ENCODE measurements at places on chromosomes 1 and 21. TPM values are rescaled to one million over a fixed set of nuclear protein-coding genes. Genes with fewer than 3 reads are reported as not detected.

- no peak for DNase-seq
Observed at GRCh38 chr1:115706587-115707425, 61.7 kb downstream of the CASQ2 start.

GRCh38 chr1:150194381-150195031 is 41.4 kb downstream of the ANP32E start:
- DNase-seq: no peak

- DNase-seq: no peak
Observed at GRCh38 chr21:37391666-37392065, 25.1 kb downstream of the DYRK1A start.

GRCh38 chr1:61447968-61448430 is 276.9 kb downstream of the TM2D1 start:
- DNase-seq: no peak

- DNase-seq: no peak
Observed at GRCh38 chr1:41158147-41158875, 83.8 kb downstream of the SCMH1 start.

- no peak for DNase-seq
Observed at GRCh38 chr1:47309427-47309826, 4.5 kb downstream of the STIL start.

DNA sequence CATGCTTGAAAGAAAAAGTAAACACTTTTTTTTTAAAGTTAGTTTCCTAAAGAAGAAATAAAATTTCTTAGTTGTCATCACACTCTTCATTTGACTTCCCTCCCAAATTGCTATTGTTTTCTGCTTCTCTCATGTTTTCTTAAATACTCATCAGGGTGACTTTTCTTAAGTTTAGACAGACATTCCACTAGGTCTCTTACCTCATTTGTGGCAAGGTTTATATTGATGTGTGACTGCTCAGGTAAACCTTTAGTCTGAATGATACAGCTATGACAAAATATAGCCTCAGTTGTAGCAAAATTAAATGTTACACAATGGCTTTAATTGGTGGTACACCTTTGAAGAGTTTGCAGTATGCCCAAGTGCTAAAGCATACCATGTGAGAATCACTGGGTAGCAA is 78.6 kb downstream of the ATF6 start:
- no peak for DNase-seq

DNA sequence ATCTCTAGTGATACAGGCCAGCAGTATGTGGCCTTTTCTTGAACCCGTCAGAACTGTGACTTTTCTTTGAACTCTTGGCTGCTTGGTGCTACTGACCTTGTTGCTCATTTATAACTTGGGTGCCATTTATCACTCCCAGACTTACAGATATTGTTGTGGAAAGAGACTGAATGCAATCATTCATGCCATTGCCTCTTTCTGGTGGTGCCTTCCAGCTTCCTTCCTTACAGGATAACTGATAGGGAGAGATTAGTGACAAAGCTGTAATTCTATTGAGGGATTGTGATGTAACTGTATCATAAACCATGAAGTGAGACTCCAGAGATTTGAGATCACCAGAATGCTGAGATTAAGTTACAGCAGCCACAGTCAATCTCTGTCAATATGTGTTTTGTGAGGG is 256.5 kb downstream of the USP25 start:
- DNase-seq: no peak

- no peak for DNase-seq
Observed at GRCh38 chr1:242522304-242522945, 2.1 kb downstream of the PLD5 start.

DNA sequence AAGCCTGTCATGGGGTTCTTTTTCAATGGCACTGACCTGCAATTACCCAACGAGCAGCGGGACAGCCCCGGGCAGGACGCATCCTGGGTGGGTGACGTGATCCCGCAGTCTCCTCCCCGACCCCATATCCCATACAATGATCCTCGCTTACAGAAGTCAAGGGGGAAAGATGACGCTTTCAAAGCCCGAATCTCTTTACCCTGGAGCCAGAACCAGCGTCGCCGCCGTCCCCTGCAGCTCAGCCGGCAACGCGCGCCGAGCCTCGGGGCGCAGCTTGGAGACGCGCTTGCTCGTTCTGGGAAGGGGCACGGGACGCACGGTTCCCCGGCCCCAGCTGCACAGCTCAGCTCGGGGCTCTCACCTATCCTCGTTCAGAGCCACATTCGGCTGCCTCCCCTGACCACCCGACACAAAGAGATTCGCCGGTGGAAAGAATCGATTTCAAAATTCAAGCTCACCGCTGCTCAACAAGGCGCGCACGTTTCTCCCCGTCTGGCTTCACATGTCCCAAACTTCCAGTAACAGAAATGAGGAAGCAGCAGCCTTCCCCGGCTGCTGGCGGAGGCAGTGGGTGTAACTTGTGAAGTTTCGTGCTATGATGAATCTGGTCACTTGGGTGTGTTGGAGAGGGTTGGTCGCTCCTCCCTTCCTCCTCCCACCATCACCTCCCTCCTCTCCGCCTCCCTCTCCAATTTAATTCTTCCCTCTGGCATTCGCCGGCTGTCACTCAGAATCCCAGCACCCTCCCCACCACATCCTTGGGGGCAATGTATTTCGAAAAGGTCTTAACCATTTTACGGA is at the start of gene TIAM1:
Gene TIAM1, minus strand, starts transcription at position 582 of the 801 bp plus-strand sequence. CDS start 77,289 bp downstream, outside the sequence.
- no peak for DNase-seq

DNA sequence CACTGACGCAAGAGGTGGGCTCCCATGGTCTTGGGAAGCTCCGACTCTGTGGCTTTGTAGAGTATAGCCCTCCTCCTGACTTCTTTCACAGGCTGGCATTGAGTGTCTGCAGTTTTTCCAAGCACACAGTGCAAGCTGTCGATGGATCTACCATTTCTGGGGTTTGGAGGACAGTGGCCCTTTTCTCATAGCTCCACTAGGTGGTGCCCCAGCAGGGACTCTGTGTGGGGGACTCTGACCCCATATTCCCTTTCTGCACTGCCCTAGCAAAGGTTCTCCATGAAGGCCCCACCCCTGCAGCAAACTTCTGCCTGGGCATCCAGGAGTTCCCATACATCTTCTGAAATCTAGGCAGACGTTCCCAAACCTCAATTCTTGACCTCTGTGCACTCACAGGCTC is 236.2 kb downstream of the COL11A1 start:
- no peak for DNase-seq

- DNase-seq: no peak
Observed at GRCh38 chr1:240526312-240526711, 85.6 kb downstream of the GREM2 start.

GRCh38 chr21:39805983-39806382 is 61.0 kb downstream of the IGSF5 start:
- DNase-seq: no peak

DNA sequence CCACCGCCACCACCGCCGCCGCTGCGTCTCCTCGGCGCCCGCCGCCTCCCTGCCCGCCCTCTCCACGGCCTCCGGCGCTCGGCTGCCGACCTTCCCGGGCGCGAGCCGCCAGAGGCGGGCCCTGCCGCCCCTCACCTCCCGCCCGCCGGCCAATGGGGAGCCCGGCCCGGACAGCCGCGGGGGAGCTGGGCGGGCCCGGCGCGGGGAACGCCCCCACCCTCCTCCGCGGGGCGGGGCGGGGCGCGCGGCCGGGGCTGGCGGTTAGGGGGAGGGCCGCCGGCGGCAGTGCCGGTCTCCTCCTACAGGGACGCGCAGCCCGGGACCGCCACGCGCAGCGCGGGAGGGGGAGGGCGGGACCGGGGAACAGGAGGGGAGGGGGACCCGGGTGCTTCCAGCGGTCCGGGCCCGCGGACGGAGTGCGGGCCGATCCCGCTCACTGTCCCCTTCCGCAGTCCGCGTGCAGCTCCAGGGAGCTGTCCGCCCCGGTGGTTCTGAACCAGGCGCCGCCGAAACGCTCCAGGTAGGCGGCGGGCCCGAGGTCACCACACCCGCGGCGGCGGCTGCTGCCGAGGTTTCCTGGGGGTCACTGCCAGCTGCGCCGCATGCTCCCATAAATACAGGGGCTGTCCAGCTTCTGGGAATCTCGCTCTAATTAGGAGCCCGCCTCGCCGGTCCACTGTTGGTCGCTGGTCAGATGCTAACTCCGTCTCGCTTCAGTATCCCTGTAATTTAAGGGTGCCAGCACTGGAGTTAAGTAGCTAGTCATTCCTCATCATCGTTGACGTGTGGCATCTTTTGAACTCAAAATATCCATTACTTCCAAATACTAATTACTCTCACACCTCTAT is at the start of gene PGBD5:
Gene PGBD5, minus strand, starts transcription at position 87 of the 848 bp plus-strand sequence. CDS start 404 bp downstream, outside the sequence.
- DNase-seq: peak; percentile 20

GRCh38 chr1:214658175-214658574 is 55.2 kb downstream of the CENPF start:
- no peak for DNase-seq

- no peak for DNase-seq
Observed at GRCh38 chr1:174963529-174964125, 36.1 kb upstream of the CACYBP start.

- DNase-seq: no peak
Observed at GRCh38 chr1:7642781-7643529, 128.1 kb upstream of the VAMP3 start.

GRCh38 chr1:33872683-33873082 is 8.8 kb downstream of the HMGB4 start:
- DNase-seq: no peak

DNA sequence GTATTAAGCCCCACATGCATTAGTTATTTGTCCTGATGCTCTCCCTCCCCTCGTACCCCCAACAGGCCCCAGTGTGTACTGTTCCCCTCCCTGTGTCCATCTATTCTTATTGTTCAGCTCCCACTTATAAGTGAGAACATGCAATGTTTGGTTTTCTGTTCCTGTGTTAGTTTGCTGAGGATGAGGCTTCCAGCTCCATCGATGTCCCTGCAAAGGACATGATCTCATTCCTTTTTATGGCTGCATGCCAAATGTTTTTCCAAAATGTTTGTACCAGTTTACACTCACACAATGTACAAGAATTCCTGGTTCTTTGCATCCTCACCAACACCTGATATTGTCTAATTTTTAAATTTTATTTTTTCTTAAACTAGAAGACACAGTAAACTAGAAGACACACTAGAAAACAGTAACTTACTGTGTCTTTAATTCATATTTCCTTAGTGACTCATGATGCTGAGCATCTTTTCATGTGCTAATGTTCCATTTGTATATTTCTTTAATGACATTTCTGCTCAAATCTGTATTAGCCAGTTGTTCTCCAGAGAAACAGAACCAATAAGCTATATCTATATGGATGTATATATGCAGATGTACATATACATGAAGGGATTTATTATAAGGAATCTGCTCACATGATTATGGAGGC is 19.4 kb upstream of the USP1 start:
- DNase-seq: no peak

DNA sequence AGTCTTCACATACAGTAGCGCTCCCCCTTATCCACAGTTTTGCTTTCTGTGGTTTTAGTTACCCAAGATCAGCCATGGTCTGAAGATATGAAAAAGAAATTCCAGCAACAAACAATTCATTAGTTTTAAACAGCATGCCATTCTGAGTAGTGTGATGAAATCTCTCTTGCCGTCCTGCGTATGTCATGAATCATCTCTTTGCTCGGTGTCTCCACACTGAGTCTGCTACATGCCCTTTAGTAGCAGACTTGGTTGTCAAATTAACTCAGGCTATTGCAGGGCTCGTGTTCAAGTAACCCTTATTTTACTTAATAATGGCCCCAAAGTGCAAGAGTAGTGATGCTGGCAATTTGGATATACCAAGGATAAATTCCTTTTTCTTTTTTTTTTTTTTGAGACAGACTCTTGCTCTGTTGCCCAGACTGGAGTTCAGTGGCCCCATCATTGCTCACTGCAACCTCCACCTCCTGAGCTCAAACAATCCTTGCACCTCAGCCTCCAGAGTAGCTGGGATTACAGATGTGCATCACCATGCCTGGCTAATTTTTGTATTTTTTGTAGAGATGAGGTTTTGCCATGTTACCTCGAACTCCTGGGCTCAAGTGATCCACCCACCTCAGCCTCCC is 22.6 kb downstream of the PHACTR4 start:
- DNase-seq: no peak

DNA sequence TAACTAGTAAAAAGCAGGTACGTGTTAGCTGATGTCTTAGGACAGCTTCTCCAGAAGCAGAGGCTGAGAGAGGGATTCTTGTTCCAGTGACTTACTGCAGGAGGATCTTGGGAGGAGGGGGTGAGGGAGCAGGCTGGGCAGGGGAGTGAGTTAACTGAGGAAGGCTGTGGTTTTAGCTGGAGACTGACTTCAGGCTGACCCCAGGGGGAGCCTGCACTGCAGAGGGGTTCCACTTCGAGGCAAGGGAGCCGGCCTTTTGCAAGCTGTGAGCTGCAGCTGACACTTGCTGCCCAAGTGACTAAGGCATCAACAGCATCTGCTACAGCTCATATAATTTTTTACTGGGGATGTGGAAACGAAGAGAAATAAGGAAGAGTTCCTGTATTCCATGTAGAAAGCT is 50.4 kb upstream of the SOD1 start:
- no peak for DNase-seq

- DNase-seq: no peak
Observed at GRCh38 chr1:221775206-221775605, 33.3 kb upstream of the DUSP10 start.

- DNase-seq: no peak
Observed at GRCh38 chr1:150154143-150154542, 4.4 kb downstream of the PLEKHO1 start.

- no peak for DNase-seq
Observed at GRCh38 chr1:13921190-13921589, 221.2 kb downstream of the PRDM2 start.

GRCh38 chr1:11833497-11833896 is 14.1 kb downstream of the NPPA start:
- no peak for DNase-seq

DNA sequence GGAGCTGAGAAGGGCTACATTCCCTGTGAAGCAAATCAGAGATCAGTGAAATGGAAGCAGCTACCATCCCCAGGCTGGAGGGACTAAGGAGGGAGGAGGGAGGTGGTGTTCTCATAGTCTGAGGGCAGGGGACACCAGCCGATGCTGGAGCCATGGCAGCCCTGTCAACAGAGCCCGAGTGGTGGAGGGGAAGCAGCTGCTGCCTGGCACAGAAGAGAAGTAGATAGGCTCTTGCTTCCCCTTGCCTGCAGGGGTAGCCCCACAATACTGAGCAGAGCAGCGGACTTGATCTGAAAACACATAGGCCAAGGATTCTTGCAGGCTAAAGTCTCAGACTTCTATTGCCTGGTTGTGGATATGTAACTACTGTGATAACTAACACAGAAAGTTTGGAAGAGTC is 255.1 kb downstream of the FGGY start:
- no peak for DNase-seq

The SPRR5 gene
- not detected for total RNA-seq

The GJA4 gene
- total RNA-seq: not detected

The FTCD gene
- not detected for total RNA-seq

The CGN gene
- total RNA-seq: 1.6 TPM

The CHI3L2 gene
- total RNA-seq: 1.6 TPM

The TMEM240 gene
- total RNA-seq: 0.33 TPM

The RCSD1 gene
- 47.9 TPM for total RNA-seq

The MAEL gene
- not detected for total RNA-seq

The A3GALT2 gene
- total RNA-seq: not detected

The HLX gene
- total RNA-seq: not detected

The EFHD2 gene
- total RNA-seq: 64.7 TPM

The SPRR3 gene
- total RNA-seq: not detected

The CRYBG2 gene
- total RNA-seq: 1.3 TPM

The TMEM269 gene
- 0.16 TPM for total RNA-seq

The FCGR3B gene
- not detected for total RNA-seq

The UMODL1 gene
- total RNA-seq: 0.07 TPM
